ENCODE measurements at places on chromosomes 7 and 10.
A peak's percentile ranks its signal among the peaks of the same experiment; 100 is the strongest.

GRCh38 chr10:106987362-106987761 is 177.1 kb downstream of the SORCS1 start:
- DNase-seq, result no peak

GRCh38 chr10:100981178-100981772 is 6.0 kb downstream of the MRPL43 start:
- DNase-seq, result no peak

- DNase-seq, result peak; percentile 89
These were observed 175.1 kb downstream of the SEPTIN7 start for GRCh38 chr7:35975851-35976454.

DNA sequence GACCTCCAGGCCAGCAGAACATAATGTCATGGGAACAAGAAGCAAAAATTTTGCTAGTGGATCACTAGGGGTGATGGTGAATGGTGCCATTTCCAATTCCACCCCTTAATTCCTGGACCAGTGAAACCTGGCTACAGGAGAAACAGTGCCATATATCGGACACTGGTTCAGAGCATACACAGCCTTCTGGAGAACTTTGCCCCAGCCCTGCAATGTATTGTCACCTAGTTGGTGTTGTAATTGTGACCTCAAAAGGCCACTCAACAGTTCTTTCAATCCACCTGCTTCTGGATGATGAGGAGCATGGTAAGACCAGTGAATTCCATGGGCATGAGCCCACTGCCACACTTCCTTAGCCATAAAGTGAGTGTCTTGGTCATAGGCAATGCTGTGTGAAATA is 59.8 kb upstream of the AASS start:
- DNase-seq, result no peak

- DNase-seq, result no peak
These were observed 983.3 kb upstream of the C7orf33 start for GRCh38 chr7:147607157-147607800.

DNA sequence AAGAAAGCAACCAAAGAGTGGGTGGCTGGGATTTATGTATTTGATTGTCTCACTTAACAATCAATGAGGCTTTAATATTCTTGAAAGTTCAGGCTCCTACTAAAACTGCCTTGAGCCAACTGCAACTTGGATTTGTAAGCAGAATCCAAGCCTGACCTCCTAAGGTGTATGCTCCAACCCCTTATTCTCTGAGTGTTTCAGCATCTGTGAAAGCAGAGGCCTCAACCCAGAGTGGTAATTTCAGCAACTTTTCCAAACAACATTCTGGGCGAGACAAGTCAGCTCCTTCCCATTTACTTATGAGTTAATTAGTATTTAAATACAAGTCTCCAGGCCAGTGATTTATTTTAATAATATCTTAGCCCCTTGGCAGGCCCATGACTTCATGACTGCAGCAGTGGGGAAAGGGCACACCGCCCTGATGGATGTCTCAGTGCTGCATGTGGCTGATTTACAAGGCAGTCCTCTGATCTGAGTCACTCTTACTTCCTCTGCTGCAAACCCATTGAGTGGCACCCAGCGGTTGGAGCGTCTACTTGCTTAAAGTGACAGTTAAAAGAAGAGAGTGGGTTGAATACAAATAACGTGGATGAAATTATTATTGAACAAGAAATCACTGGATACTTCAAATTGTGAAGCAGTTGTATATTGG is 209.1 kb downstream of the TRIL start:
- DNase-seq, result peak; percentile 66

DNA sequence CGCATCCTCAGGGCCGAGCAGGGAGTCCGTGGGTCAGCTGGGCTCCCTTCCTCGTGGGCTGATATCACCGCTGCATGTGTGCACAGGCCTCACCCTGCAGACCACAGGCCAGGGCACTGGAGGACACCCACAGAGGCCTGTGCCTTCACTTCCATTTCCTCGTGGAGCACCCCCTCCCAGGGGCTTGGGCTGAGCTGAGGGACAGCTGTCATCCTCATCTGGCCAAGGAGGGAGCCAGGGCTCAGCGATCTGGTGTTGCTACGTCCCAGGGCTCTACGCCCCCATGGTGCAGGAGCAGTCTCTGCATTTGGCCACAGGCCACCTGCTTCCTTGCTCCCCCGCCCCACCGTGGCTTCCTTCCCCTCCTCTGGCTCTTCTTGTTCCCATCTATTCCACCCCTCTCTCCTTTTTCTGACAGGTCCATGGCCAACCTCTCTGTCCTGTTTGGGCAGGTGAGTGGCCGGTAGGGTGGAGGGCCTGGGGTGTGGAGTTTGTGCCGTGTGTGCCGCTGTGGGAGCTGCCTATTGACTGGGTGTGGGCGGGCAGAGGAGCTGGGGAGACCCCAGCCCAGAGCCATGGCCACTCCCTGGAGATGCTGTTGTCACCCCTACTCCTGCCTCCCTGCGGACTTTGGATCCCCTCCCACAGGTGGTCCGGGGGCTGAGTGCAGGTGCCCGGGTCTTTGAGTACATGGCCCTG is 8.3 kb upstream of the ASIC3 start:
- DNase-seq, result no peak

- no peak for DNase-seq
These were observed 12.6 kb downstream of the CYP3A5 start for GRCh38 chr7:99667179-99667578.

GRCh38 chr10:120607016-120607709 is 150.1 kb downstream of the PLPP4 start:
- DNase-seq, result peak; percentile 14

DNA sequence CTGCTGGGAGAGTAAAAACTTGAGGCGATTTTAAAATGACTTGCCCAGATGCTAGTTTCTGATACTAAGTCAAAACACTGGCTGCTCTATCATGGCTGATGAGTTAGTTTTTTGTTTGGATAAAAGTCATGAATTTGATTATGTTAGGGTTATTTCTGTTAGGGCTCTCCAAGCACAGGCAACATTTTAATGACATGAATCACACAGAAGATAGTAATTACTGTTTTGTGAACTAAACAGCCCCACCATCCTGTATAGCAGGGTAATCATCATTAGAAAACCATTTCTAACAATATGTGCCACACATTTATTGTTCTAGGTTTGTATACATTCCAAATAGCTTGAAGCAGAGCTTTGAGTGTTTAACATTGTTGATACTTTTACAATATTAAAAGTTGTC is 750.3 kb downstream of the ANKRD7 start:
- DNase-seq, result no peak

- DNase-seq, result no peak
These were observed 201.6 kb upstream of the LRRN3 start for GRCh38 chr7:110889335-110889734.

GRCh38 chr7:38327637-38328036 is 54.2 kb upstream of the TARP start:
- DNase-seq, result no peak

- no peak for DNase-seq
These were observed 8.1 kb downstream of the CCDC6 start for GRCh38 chr10:59898125-59898835.

DNA sequence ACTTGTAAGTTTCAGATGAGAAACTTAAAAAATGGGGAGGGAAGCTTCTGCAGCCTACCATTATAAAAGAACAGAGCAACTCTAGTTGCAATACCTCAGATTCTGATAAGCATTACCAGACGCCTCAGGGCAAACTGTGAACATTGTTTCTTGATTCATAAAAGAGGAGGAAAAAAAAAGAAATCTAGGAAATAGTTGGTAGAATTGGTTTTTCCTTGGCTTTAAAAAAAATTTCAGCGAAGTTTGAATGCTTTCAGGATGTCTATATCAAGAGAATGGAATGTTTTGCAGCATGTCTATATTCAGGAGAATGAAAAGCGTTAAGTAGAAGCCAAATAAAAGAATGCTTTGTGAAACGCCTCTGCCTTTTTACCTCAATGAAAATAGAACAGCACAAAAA is 17.5 kb upstream of the ANLN start:
- no peak for DNase-seq

GRCh38 chr7:138433583-138434443 is 26.2 kb upstream of the TRIM24 start:
- no peak for DNase-seq

GRCh38 chr10:99695761-99696160 is 36.2 kb downstream of the COX15 start:
- no peak for DNase-seq

- peak; percentile 52 for DNase-seq
These were observed 103.8 kb downstream of the XRCC2 start for GRCh38 chr7:152572101-152572500.

GRCh38 chr10:76786504-76787072 is 851.0 kb downstream of the KCNMA1 start:
- no peak for DNase-seq

DNA sequence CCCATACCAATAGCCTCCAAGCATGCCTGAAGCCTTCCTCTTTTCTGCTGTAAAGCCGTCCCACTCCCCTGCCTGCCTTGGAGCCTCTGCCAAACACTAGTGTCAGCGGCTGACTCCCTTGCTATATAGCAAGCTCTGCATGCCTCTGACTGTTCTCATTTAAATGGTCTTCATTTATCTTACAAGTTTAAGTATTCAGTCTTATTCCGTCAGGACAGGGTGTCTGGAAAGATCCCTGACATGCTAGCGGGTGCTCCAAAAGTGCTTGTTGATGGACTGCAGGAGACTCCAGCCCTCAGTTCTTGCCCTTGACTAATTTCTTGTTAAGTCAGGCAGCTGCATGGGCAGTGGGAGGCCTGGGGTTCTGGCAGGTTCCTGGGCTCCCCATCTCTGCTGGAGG is 298.7 kb downstream of the GFRA1 start:
- DNase-seq, result no peak

DNA sequence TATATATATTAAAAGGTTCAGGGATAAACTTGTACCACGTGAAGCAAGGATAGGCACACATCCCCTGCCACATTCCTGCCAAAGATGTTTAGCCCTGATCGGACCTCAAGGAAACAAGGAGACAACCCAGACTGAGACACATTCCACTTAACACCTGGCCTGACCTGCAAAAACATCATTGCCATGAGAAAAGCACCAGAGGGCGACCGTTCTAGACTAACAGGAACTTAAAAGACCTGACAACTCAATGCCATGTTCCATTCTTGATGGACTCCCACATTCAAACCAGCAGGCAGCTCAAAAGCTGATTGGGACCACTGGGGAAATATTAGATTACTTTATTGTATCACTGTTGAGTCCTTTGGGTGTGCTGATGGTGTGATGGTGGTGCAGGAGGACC is 8.1 kb upstream of the PDGFA start:
- DNase-seq, result no peak

Measured in cardiac fibroblast (primary cell).